CD14-positive monocyte (primary cell): ENCODE measurements at places on chromosomes 4 and X. TPM values are rescaled to one million over a fixed set of nuclear protein-coding genes. Genes with fewer than 3 reads are reported as not detected.

F8A3 gene
- 0.08 TPM in 1 of 2 replicates, not detected in the other for polyA plus RNA-seq

TLR2 gene
- polyA plus RNA-seq: 81.8 and 187 TPM in 2 replicates

GAGE12H gene
- polyA plus RNA-seq: not detected in 2 replicates

NEXMIF gene
- not detected in 2 replicates for polyA plus RNA-seq

ZNF595 gene
- 7.3 TPM for polyA plus RNA-seq

UNC5C gene
- not detected for polyA plus RNA-seq

- H3K36me3 ChIP-seq: no peaks in the 10 kb centered on the region
- no peaks in the 10 kb centered on the region for H3K27me3 ChIP-seq
- H3K27ac ChIP-seq: no peak overlapping the region
- DNase-seq: no peak
- no peak overlapping the region for H3K4me3 ChIP-seq
Observed at GRCh38 chrX:137195991-137196390, 162.2 kb upstream of the GPR101 start.

DNA sequence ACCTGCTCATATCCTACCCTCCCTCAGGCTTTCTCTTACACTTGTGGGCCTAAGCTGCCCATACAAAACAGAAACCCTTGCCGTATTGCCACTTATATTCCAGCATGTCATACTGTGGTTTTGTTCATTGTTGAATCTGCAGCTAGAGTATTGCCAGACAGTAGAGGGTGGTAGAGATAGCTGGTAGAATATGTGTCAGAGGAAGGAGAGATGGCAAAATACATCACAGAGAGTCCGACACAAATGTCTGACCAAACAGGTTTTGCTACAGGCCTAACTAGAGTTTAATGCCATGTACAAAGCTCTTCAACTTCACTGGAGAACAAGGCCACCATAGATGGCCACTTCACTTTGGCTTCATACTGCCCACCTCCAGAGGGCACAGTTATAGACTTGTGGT, 160.1 kb downstream of the EFHC2 start:
- H3K4me3 ChIP-seq: no peak overlapping the region
- DNase-seq: no peak
- no peak overlapping the region for H3K27ac ChIP-seq
- H3K27me3 ChIP-seq: peaks cover 2% of the 10 kb centered on the region
- no peaks in the 10 kb centered on the region for H3K36me3 ChIP-seq

DNA sequence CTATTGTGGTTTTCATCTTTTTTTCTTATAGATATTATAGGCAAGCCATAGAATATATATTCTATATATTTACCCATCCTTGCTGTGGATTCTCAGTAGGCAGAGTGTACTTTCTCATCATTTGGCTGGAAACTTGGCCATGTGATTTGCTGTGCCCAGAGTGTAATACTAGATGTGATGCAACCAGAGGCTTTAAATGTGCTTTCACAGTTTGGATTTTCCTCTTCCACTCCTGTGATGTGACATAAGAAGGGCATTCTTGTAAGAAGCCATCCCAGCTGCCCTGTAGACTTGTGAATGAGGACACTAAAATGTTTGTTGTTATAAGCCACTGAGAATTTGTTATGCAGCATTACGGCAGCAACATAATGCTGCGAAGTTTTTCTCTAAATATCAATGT, 10.4 kb upstream of the HPGDS start:
- no peak overlapping the region for H3K27ac ChIP-seq
- no peaks in the 10 kb centered on the region for H3K36me3 ChIP-seq
- no peaks in the 10 kb centered on the region for H3K27me3 ChIP-seq
- H3K4me1 ChIP-seq: peaks cover 9% of the 10 kb centered on the region
- no peak for DNase-seq

GRCh38 chr4:56148428-56148827, 199.7 kb downstream of the CEP135 start:
- no peaks in the 10 kb centered on the region for H3K4me1 ChIP-seq
- no peak overlapping the region for H3K27ac ChIP-seq
- no peak overlapping the region for H3K4me3 ChIP-seq

GRCh38 chr4:7629501-7630254, 194.9 kb upstream of the PSAPL1 start:
- peaks cover 11% of the 10 kb centered on the region for H3K4me1 ChIP-seq
- no peaks in the 10 kb centered on the region for H3K36me3 ChIP-seq
- H3K4me3 ChIP-seq: no peak overlapping the region
- H3K27me3 ChIP-seq: no peaks in the 10 kb centered on the region
- no peak for DNase-seq
- no peak overlapping the region for H3K27ac ChIP-seq

DNA sequence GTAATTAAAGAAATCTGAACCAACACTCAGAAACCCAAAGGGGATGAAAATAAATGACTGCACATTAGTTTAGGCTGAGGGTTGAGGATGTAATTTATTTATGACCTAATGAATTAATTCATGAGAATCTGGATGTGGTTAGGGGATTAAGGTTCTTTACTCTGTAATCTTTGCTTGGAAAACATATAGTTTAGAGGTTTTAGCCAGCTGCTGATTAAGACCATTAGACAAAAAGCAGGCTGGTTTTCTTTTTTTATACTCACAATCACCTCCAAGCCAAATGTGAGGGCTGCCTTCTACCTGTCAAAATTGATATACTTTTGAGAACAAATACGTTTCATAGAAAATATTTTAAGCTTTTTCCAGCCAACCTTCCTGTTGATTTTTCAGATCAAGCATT, 2705.8 kb downstream of the PCDH7 start:
- no peaks in the 10 kb centered on the region for H3K27me3 ChIP-seq
- H3K4me3 ChIP-seq: no peak overlapping the region
- no peak for DNase-seq
- H3K36me3 ChIP-seq: no peaks in the 10 kb centered on the region

- H3K36me3 ChIP-seq: no peaks in the 10 kb centered on the region
- H3K4me1 ChIP-seq: no peaks in the 10 kb centered on the region
- H3K27me3 ChIP-seq: no peaks in the 10 kb centered on the region
- no peak overlapping the region for H3K4me3 ChIP-seq
- DNase-seq: no peak
Observed at GRCh38 chr4:98493296-98493695, 165.1 kb downstream of the TSPAN5 start.

DNA sequence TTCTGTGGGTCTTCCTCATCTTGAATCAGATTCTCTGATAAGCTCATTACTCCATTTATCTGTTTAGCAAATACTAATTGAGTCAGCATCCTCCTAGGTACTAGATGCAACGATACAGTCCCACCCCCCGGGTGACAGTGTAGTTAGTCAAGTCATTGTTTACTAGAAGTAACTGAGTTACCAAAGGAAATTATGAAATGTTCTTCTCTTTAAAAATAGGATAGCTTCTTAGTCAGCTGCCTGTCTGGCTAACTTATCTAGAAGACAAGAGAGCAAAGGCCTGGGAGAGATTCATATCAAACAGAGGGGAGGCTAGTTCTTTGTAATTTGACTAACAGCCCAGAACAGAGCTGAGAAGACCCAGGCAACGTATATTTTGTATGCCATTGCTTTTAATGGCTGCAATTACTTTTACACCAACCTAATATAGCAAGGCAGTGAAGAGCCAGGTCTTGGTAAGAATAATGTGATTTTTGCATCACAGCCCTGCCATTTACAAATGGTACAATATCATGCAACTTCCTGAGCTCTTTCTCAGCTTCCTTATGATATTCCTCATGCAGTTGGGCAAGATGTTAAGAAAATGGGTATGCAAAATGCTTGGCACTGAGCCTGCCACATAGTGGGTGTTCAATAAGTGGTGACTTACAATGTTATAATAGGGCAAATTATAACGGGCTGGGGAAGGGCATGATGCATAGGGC, 149.9 kb downstream of the CHIC2 start:
- H3K27ac ChIP-seq: peak overlapping the region; percentile 84
- H3K4me1 ChIP-seq: peaks cover 71% of the 10 kb centered on the region
- DNase-seq: peak; percentile 94
- H3K27me3 ChIP-seq: no peaks in the 10 kb centered on the region
- no peak overlapping the region for H3K4me3 ChIP-seq
- H3K36me3 ChIP-seq: no peaks in the 10 kb centered on the region

DNA sequence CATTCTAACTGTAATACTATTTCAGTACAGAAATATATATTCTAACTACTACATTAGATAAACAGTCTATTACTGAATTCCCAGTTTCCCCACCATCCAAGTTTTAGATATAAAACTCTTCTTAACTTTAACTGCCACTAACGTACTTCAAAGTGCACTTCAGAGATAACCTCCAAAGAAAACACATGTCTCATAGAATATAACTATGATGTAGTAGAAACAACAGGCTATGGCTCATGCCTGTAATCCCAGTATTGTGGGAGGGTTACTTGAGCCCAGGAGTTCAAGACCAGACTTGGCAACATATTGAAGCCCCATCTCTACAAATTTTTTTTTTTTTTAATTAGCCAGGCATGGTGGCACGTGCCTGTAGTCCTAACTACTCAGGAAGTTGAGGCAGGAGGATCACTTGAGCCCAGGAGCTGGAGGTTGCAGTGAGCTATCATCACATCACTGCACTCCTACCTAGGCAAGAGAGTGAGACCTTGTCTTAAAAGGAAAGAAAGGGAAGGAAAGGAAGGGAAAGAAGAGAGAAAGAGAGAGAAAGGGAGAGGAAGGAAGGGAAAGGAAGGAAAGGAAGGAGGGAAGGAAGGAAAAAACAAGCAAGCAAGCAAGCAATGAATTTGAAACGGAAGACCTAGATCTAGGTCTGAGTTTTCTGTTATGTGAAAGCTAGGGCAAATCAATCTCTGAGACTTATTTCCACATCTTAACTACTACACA, 4.8 kb downstream of the HAUS3 start:
- peaks cover 16% of the 10 kb centered on the region for H3K4me1 ChIP-seq
- DNase-seq: no peak
- H3K27me3 ChIP-seq: no peaks in the 10 kb centered on the region

DNA sequence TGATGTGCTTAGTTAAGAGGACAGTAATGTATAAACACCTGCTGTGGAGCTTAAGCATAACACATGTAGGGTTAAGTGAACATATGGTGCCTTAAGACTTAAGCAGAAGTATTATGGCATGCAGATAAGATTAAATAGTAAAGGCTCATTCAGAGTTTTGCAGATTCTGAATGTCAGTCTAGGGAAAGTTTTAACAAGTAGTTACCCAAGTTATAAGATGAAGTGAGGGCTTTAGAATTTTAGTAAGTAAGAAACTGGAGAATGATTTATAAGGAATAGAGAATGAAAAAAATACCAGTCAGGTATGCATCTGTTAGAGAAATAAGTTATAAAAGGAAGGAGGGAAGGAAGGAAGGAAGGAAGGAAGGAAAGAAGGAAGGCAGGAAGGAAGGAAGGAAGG, 902.1 kb downstream of the TRAM1L1 start:
- H3K36me3 ChIP-seq: no peaks in the 10 kb centered on the region
- no peaks in the 10 kb centered on the region for H3K4me1 ChIP-seq
- no peak overlapping the region for H3K4me3 ChIP-seq
- DNase-seq: no peak
- no peak overlapping the region for H3K27ac ChIP-seq
- no peaks in the 10 kb centered on the region for H3K27me3 ChIP-seq

GRCh38 chr4:80309294-80310004, 26.1 kb upstream of the CFAP299 start:
- no peak overlapping the region for H3K4me3 ChIP-seq
- peaks cover 6% of the 10 kb centered on the region for H3K27me3 ChIP-seq
- no peak overlapping the region for H3K27ac ChIP-seq
- peak; percentile 1 for DNase-seq

GRCh38 chrX:100410901-100411801, 1.1 kb upstream of the PCDH19 start:
- no peak overlapping the region for H3K27ac ChIP-seq
- H3K27me3 ChIP-seq: peaks cover 73% of the 10 kb centered on the region
- no peaks in the 10 kb centered on the region for H3K4me1 ChIP-seq

DNA sequence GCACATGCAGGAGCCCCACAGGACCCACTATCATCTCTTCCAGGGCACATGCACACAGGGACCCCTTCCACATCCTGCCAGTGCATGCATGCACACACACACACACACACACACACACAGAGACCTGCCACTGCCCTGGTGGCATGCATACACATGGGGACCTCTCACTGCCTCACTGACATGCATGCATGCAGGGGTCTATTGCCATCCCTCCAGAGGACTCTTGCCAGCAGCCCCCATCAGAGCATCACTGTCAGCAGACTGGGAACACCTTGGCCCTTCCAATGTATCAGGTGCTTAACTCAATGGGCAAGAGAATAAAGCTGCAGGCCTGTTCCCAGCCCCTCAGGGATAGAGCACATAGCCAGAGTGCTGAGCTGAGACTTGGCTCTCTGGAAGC, 433.6 kb upstream of the PPP1R2C start:
- H3K27ac ChIP-seq: no peak overlapping the region
- H3K4me1 ChIP-seq: no peaks in the 10 kb centered on the region
- no peak for DNase-seq
- no peak overlapping the region for H3K4me3 ChIP-seq
- H3K27me3 ChIP-seq: no peaks in the 10 kb centered on the region

- no peaks in the 10 kb centered on the region for H3K36me3 ChIP-seq
- no peaks in the 10 kb centered on the region for H3K27me3 ChIP-seq
- no peak overlapping the region for H3K27ac ChIP-seq
Observed at GRCh38 chr4:24404281-24404680, 180.1 kb downstream of the DHX15 start.

GRCh38 chr4:154329268-154329868, 162.2 kb downstream of the DCHS2 start:
- no peak overlapping the region for H3K27ac ChIP-seq
- DNase-seq: no peak
- H3K36me3 ChIP-seq: no peaks in the 10 kb centered on the region
- peaks cover 10% of the 10 kb centered on the region for H3K4me1 ChIP-seq

DNA sequence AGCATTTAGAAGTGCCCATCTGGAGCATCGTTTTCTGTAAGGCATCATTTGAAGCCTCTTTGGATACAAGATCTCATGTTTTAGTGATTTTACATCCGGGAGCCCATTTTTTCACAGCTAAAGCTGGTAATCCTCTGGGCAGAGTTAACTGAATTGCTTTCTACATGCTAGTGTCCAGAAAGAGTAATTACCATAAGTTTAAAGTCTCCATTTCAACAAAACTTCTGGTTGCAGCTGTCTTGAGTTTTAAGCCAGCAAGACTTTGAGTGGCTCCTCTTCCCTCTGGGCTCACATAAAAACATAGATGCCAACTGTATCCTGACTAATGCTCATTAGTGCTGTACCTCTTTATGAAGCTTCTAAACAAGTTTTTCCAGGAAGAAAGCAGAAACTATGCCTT, 65.4 kb downstream of the GPRIN3 start:
- no peaks in the 10 kb centered on the region for H3K27me3 ChIP-seq
- no peaks in the 10 kb centered on the region for H3K36me3 ChIP-seq
- H3K27ac ChIP-seq: no peak overlapping the region
- no peak for DNase-seq
- H3K4me1 ChIP-seq: peaks cover 2% of the 10 kb centered on the region
